HCEC 1CT (cell line): ENCODE measurements at places on chromosomes 6 and 20.

DNA sequence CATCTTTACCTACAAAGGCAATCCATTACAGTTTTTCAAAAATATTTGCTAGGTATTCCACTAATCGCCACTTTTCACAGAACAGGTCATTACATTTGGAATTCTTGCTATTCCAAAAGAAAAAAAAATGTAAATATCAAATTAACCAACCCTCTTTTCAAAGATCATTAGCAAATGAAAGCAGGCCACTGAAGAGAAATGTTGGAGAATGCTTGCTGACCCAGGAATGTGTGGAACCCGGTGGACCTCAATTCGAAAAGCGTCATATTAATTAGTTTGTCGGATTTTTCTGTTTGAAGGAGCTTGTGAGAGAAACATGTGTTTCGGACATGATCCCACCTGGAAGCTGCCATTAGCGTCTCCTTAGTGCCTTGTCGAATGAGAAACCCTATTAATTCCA, 27.9 kb upstream of the SERPINB9 start:
- no peak for DNase-seq

DNA sequence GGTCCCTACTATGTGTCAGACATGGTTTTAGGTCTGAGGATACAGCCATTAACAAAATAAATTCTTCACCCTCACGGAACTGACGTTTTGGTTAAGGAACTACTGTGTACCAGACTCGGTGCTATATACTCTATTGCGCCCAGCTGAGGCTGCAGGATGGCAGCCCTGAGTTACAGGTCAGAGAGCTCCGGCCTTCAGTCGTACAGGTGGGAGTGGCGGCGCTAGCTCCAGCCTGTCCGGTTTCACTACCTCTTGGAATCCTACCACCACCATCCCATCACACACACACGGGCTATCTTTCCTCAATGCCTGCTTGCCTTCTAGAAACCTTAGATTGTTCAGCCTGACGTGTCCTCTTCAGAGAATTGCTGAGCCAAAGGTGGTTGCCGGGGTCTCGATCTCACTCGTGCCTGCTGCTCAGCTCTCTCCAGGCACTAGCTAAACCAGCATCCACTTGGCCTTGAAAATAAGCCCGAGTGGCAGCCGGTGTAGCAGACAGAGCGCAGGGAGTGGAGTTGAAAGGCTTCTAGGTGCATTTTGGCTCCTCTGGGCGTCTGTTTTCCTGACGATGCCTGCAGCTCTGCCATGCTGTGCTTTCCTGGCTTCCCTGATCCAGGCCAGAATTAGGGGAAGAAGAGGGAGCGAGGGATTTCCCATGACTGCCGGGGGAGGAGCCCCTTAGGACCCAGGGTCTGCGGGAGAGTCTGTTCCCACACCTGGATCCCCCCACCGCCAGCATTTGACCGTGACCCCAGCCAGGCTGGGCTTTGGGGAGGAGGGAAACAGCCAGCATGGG, 1.1 kb upstream of the TCF15 start:
- DNase-seq = no peak

GRCh38 chr20:20317195-20317594, 50.7 kb upstream of the INSM1 start:
- DNase-seq = no peak

GRCh38 chr6:41688256-41688965, 47.0 kb downstream of the TFEB start:
- no peak for DNase-seq

- DNase-seq = peak; percentile 22
Measured at GRCh38 chr6:24273096-24273870, 84.6 kb downstream of the DCDC2 start.

DNA sequence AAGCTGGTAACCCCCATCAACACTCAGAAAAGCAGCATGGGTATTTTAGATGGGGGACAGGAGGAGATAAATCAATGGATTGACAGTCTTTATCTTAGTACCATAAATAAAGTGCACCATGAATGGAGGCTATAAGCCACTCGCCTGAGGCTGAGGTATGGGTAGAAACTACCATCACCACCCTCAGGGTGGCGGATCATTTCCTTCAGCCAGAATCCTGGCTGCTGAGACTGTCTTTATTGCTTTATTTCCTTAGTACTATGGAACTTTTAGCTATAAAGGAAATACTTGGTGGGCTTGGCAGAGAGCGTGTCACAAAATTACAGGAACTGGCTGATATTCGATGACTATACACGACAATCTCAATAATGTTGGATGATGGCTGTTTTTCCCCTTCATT, 52.2 kb downstream of the STK38 start:
- DNase-seq = no peak
